ENCODE measurements at places on chromosomes 16 and 17.

GRCh38 chr17:61157246-61157886 lies 242.3 kb upstream of the TBX2 start:
- DNase-seq = no peak

- DNase-seq = no peak
These were observed 71.6 kb downstream of the RAI1 start for GRCh38 chr17:17752821-17753321.

GRCh38 chr17:39781031-39781860 lies 43.5 kb downstream of the GRB7 start:
- no peak for DNase-seq

DNA sequence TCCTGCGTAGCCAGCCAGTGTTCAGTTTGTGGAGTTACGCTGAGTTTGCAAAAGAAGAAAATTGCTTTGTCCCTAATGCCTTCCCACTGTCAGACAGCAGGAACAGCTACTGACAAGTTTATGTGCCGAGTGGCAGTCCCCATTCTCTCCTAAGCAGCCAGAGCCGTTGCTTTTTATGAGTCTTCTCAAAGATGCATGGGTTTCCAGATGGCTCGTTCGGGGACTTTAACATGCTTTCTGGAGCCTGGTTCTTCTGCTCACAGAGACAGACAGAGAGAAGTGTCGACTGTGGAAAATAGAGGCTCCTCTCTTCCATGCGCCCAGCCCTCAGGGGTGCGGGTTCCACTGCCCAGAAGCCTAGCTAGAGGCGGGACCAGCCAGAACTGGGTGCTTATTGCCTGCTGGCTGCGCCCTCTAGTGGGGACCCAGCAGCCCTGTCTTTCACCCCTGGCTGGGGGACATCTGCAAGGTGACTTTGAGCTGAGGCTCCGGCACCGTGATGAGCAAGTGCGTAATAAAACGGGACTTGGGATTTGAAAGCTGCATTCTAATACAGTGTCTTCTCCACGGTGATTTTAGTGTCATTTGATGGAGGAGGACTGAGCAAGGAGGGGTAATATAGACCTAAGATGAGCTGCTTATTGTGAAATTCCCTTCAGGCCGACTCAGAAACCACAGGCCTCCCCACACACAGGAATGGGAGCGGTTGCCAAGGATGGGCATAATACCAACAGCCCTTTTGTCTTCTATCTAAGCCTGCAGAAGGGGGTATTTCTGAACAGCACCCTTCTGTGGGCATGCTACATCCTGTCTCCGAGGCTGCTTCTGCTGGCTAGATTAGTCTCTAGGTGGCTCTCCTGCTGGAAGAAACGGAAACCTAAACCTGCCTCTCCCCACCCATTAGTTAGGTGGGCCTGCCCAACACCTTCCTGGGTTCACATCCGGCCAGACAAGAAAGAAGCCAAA lies 73.1 kb downstream of the CCDC182 start:
- peak; percentile 37 for DNase-seq

DNA sequence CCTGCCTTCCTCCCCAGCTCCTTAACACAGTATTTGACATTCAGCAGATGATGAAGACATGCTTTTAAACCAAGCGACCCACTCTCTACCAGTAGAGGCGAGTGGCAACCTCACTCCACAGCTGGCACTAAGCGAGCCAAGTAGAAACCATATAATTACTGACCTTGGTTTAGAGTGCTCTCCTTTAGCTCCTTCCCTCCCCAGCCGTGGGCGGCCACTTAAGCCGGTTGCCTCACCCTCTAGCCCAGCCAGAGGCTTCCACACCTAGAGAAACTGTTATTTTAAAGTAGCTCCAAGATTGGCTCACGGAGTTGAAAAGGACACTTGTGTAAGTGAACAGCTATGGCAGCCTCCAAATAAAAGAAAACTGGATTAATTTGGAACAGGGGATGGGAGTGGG lies 109.1 kb upstream of the CRHR1 start:
- DNase-seq = no peak

DNA sequence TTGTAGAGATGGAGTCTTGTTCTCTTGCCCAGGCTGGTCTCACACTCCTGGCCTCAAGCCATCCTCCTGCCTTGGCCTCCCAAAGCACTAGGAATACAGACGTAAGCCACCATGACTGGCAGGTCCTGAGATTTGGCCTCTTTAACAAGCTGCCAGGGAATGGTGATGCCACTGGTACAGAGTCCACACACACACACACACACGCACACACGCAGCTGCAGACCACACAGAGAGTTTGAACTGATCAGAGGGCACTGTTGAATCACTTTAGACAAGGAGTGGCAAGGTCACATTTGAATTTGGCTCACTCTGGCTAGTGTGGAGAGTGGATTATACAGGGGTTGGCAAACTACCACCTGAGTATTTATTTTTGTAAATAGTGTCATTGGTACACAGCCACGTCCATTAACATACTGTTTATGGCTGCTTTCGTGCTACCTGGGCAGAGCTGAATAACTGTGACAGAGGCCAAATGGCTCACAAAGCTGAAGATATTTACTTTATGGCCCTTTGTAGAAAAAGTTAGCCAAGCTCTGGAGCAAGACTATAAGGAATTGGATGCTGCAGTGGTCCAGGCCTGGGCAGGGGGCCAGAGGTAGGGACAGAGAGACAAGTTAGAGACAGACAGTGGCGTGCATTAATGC lies 9.9 kb downstream of the ITPRIPL2 start:
- no peak for DNase-seq

- peak; percentile 10 for DNase-seq
These were observed 674 bp downstream of the TOM1L1 start for GRCh38 chr17:54901230-54901822.

GRCh38 chr16:53031323-53031942 lies 21.3 kb downstream of the CHD9NB start:
- no peak for DNase-seq

GRCh38 chr17:40179923-40180659 lies 2.8 kb downstream of the RAPGEFL1 start:
- peak; percentile 43 for DNase-seq

GRCh38 chr17:81322271-81323082 lies 27.4 kb upstream of the SLC38A10 start:
- DNase-seq = no peak

- no peak for DNase-seq
These were observed 48.8 kb downstream of the RPA1 start for GRCh38 chr17:1878419-1879121.

- no peak for DNase-seq
These were observed 3.1 kb downstream of the ATF7IP2 start for GRCh38 chr16:10388988-10389387.

GRCh38 chr17:40452921-40453378 lies 9.7 kb downstream of the IGFBP4 start:
- DNase-seq = no peak

GRCh38 chr17:35555691-35556090 lies 4.9 kb downstream of the SLFN14 start:
- DNase-seq = no peak

GRCh38 chr16:21263640-21264570 lies 14.2 kb downstream of the CRYM start:
- DNase-seq = peak; percentile 29

DNA sequence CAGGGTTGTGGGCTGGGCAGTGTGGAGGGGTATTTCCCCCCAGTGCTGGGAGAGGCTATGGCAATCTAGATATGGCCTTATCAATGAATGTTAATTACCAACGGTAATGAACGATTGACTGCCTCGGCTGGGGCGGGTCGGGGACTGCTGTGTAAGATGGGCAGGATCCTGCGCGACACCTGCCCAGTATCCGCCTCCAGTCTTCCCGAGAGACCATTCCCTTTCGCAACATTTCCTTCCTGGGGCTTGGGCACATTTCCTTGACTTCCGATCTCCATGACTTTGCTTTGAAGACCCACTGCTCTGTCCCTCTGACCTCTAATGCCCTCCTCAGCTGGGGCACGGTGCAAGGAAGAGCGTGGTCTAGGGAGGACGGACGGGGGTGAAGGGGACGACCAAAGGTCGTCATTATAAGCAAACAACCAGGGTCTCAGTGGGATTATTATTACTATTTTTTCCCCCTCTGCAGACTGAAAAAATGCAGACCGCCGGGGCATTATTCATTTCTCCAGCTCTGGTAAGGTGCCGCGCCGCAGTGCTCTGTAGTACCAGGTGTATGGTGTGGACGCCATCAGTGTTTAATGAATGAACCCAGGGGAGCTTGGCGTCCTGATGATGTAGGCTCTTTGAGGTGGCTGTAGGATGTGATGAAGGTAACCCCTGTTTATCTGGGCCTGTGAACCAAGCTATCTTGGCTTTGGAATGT lies 506 bp downstream of the ATP5MC1 start:
- DNase-seq = no peak

DNA sequence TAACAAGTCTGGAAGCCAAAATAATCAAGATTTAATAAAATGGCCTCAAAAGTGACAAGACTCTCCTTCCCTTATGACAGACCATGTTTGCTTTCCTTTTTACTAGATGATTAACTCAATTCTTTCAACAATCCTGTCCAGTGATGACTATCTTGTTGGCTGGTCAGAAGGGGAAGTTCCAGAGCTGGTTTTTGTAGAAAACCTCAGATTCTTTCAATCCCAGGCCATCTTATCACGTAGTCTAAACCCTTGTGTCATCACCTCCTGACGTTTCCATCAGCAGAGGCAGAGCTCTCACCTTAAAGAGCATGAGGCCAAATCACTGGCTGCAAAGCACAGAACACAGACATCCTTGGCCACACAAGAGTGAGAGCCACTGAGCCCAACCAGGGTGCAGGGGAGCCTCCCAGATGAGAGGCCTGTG lies 125.3 kb downstream of the ANKRD11 start:
- DNase-seq = no peak

GRCh38 chr16:228151-228851 lies 948 bp downstream of the LUC7L start:
- DNase-seq = no peak

DNA sequence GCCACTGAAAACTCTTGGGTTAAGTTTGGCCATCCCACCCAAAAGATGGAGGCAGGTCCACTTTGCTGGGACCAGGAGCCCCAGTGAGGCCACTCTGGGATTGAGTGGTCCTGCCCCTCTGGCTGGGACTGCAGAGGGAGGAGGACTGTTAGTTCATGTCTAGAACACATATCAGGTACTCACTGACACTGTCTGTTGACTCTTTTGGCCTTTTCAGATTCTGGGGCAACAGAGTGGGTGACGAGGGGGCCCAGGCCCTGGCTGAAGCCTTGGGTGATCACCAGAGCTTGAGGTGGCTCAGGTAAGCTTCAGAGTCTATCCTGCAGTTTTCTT lies 19.5 kb upstream of the CYLD start:
- DNase-seq = no peak

GRCh38 chr17:79007504-79008381 lies 1.8 kb downstream of the CANT1 start:
- no peak for DNase-seq

- DNase-seq = no peak
These were observed 775.9 kb upstream of the GOT2 start for GRCh38 chr16:59510008-59510424.

- DNase-seq = no peak
These were observed 225.7 kb downstream of the CEP112 start for GRCh38 chr17:65966072-65966695.

DNA sequence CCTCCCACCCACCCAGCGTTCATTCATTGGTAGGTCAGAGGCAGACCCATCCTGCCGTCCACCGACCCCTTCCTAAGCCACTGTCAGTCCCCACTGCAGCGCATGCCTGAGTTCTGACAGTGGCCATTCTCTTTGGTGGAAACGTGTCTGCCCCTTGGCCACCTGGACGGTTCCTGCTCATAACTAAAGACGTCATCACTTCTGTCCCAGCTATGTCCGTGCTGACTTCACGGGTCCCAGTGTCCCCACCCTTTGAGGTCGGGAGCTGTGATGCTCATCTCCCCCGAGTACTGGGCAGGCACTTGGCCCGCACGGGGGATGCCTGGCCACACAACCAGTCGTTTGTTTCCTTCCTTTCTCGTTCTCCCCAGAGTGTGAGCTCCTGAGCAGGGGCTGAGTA lies 267.1 kb downstream of the C16orf95 start:
- DNase-seq = no peak

DNA sequence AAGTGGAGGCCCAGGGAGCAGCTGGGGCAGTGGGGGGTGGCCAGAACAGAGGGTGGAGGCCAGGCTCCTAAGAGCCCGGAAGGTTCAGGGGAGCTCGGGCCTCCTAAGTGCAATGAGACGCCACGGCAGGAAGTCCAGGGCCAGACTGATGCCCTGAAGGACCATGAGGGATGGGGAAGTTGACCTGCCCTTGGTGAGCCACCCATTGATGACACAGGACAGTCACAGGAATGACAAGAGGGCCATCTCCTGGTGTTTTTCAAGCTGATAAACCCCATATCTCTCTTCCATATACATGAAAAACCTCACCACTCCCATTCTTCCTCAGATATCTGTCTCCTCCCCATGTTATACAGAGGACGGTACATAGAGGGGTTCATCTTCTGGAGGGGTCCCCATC lies 5.8 kb upstream of the MRPL58 start:
- DNase-seq = no peak

GRCh38 chr16:57616876-57617275 lies 11.6 kb upstream of the ADGRG1 start:
- no peak for DNase-seq

DNA sequence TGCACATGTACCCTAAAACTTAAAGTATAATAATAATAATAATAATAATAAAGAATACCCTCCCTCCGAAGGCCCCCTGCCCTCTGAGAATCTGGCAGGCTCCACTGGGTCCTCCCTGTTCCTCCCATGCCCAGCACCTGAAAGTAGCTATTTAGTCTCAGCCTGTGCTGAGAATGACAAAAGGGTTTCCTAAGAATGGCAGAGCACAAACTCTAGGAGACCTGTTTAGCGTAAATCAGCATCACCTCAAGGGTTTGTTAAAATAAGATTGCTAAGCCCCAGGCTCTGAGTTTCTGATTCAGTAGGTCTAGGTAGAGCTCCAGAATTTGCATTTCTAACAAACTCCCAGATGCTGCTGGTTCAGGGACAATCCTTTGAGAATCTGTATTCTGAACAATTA lies 606.8 kb upstream of the CDH11 start:
- no peak for DNase-seq
